M059J (cell line): ENCODE measurements at places on chromosomes 3 and 15. TPM values are rescaled to one million over a fixed set of nuclear protein-coding genes. Genes with fewer than 3 reads are reported as not detected.

PRR20G gene
- not detected in 2 replicates for total RNA-seq

TMCO5A gene
- not detected in 2 replicates for total RNA-seq

GOLGA6L7 gene
- total RNA-seq = not detected in 2 replicates

FSD2 gene
- not detected in 2 replicates for total RNA-seq

PLCB2 gene
- total RNA-seq = not detected in 2 replicates

CHRNA7 gene
- 1.8 and 2.0 TPM in 2 replicates for total RNA-seq

ATP2C1 gene
- total RNA-seq = 17.2 and 33.9 TPM in 2 replicates

LDHAL6B gene
- not detected in 2 replicates for total RNA-seq

IL5RA gene
- not detected in 2 replicates for total RNA-seq

CRTAP gene
- total RNA-seq = 280 and 301 TPM in 2 replicates

PAQR5 gene
- total RNA-seq = 1.3 and 3.5 TPM in 2 replicates

KBTBD13 gene
- total RNA-seq = not detected in 2 replicates

ZNF80 gene
- not detected in 2 replicates for total RNA-seq

RGMA gene
- total RNA-seq = not detected in 2 replicates

UACA gene
- total RNA-seq = 31.4 and 43.0 TPM in 2 replicates

AMT gene
- total RNA-seq = 0.12 and 0.32 TPM in 2 replicates

RTP1 gene
- total RNA-seq = not detected in 2 replicates

EPB42 gene
- total RNA-seq = not detected in 2 replicates

UCN2 gene
- total RNA-seq = 0.17 and 2.7 TPM in 2 replicates

SPATA12 gene
- 0.07 TPM in 1 of 2 replicates, not detected in the other for total RNA-seq
